ENCODE measurements at places on chromosomes 5 and 9.

- no peak for DNase-seq
Measured at GRCh38 chr9:20331095-20331685, 291.1 kb downstream of the MLLT3 start.

DNA sequence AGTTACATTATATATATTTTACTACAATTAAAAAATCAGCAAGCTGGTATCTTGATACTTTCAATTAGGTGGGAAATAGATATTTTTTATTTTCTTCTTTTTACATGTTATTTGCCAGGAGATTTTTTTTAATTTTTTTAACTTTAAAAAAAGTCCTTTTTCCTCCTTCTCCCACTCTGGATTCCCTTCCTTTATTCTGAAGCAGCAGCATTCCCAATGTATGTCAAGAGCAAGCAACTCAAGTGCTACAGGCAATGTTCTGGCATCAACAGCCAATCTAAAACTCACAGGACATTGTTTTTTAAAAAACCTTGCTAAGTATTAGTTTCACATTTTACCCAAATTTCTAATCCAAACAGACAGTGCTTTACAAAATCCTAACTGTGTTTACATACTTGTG, 41.4 kb downstream of the GOLPH3 start:
- no peak for DNase-seq

DNA sequence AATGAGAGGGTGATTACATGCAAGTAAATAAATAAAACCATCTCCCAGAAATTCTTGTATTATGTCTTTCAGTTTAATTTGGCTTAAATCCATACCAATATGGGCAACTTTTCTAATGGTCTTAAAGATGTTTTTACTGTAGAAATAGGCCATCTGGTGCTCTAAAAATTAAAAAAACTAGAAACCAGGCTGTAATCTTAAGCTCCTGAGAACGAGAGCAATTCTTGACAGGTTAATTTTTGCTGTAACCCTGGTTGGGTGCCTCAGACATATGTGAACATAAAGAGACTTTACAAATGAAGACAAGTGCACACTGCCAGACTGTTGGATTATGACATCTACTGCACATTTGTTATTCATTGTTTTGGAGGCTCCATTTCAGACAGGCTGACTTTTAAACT, 246.8 kb upstream of the DAB2 start:
- no peak for DNase-seq

GRCh38 chr5:2995667-2996066, 244.2 kb upstream of the IRX2 start:
- DNase-seq = no peak

GRCh38 chr5:107469485-107470294, 201.0 kb downstream of the EFNA5 start:
- peak; percentile 92 for DNase-seq

DNA sequence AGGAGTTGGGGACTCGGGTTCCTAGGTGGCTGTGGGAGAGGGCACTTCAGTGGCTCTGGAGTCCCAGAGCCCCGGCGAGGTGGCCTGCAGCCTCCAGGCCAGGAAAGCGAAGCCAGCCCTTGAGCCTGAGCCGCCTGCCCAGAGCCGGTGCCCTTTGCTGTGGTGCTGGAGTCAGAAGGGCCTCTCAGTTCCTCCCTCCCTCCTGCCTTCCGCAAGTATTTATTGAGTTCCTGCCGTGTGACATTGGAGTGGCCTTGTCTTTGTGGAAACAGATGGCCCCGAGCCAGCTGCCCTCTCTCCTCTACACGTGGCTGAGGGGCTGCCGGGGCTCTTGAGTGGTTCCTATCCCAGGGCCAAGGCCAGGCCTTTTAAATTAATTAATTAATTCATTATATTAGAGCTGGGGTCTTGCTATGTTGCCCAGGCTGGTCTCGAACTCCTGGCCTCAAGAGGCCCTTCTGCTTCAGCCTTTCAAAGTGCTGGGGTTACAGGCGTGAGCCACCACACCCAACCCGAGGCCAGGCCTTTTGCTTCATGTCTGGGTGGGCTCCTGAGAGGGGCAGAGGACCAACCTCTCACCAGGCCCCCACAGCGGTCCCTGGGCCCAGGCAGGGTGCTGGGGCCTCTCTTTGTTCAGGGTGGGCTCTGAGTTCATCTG, 45.6 kb upstream of the IER5L start:
- DNase-seq = no peak

GRCh38 chr9:93950619-93951601, 4.2 kb downstream of the BARX1 start:
- peak; percentile 28 for DNase-seq

DNA sequence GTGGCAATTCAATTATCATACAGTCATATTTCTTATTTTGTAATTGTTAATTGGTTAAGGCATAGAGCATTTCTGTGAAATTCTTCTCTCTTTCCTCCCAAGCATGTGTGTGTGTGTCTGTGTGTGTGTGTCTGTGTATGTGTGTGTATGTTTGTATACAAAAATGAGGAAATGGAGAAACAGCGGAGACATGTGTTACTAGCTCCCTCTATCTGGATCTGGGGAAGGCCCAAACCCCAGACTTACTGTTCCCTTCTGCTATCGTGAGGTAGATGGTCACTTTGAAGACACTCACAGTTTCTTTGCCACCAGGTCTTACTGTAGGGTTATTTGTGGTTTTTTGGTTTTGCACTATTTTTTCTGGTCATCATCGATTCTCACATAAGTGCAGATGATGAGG, 11.4 kb upstream of the C5orf63 start:
- no peak for DNase-seq

DNA sequence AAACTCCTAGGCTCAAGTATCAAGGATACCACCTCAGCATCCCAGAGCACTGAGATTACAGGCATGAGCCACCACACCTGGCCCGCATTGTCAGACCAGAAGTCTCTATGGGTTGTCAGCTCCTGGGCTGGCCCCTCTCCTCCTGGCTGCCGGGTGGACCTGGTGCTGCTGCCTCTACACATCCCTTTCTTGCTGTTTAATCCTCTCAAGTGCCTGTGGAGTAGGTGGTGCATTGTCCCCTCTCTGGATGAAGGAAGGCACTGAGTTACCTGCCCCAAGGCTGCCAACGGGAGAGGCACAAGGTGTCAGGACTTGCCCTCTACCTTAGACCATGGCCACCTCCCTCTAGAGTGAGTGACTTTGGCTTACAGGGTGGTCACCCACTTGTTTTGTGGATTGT, 37.4 kb downstream of the PHF2 start:
- no peak for DNase-seq

DNA sequence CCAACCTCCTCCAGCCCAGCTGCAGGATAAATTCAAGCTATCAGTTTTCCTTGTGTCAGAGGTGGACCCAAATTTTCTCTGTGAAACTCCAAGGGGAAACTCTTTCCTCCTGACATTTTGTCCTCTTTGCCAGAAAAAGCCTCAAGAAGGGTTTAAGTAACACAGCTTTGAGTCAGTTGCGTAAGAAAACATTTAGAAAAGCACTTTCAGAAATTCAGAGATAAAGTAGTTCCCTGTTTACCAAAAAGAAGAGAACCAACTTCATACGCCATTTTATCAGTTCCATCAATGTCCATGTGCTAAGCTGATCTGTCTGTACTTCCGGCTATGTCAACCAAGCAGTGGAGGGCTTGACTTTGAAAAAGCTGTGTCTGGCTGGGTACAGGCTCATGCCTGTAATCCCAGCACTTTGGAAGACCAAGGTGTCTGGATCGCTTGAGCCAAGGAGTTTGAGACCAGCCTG, 19.9 kb upstream of the SUSD1 start:
- peak; percentile 25 for DNase-seq

DNA sequence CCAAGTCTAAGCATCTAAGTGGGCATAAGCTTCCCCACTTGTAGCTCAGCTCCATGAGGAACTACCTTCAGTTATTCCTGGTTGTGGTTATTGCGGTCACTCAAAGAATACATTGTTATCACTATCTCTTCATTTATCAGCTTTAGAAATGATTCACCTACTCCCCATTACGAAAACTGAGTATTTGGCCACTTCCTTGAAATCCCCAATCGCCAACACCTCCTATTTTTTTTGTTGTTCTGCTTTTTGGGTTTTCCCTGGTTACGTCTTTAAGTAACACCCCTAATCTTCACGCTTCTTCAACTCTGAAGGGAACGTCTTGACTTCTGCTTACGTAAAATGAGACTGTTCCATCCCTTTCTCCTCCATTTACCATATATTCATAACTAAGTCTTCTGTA, 20.7 kb downstream of the MAPK9 start:
- DNase-seq = no peak

DNA sequence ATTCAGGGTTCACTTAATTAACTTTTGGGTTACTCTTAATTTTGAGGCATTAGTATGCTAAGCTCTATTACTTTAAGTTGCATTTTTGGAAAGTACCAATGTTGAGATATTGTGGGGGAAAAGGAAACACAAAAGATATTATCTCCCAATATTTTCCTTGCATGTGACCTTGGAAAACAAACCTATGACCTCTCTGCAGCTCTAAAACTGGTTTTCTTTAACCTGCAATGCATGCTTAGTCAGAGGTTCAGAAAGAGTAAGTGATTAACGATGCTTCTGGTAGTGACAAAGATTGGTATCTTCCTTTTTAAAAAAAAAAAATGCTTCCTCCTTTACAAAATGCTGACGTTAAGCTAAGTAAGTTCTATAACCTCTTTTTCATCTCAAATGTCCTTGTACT, 44.9 kb upstream of the CDH18 start:
- peak; percentile 2 for DNase-seq

DNA sequence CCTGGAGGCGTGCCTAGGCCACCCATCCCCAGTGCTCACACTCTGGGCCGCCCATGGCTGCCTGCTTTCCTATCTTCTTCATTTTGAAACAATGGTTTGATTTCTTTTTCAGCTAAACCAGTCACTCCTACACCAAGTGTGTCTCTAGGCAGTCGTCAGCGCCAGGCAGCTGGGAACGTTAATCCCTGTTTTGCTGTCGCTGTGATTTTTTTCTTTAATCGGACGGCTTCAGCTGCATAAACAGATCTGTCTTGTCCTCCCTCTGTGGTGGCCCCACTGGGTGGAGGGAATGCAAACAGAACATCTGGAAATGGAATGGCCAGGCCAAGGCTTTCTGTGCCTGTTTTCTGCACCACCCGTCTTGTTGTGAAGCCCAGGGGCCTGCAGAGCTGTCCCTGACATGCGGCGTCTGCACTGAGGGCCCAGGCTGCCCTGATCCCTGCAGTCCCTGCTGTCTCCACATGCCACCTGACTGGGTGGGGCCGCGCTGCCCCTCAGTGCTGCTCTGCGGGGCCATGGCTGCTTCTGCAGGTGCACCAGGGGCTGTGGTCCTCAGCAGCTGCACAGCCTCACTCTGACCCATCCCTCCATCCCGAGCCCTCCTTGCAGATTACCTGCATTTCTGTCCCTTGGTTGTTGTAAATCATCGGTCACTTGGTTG, 51.5 kb downstream of the WNK2 start:
- no peak for DNase-seq

- peak; percentile 61 for DNase-seq
Measured at GRCh38 chr9:83920469-83920926, 734 bp downstream of the KIF27 start.

- peak; percentile 79 for DNase-seq
Measured at GRCh38 chr5:126384985-126385384, 38.2 kb upstream of the GRAMD2B start.

GRCh38 chr5:169164481-169164925, 136.4 kb downstream of the SLIT3 start:
- DNase-seq = peak; percentile 55

DNA sequence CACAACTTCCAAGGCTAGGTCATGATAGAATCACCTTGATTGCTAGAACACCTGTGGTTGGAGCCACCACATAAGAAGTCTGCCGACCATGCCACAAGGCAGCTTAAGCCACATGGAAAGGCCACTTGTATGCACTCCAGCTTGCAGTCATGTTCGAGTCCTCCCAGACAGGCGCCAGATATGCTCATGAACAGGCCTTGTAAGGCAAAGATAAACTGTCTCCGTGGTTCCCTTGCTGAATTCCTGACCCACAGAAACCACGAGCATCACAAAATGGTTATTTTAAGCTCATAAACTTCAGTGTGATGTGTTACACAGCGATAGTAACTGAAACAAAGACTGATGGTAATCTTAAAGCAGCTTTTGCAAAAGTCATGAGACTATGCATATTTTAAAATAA, 188.4 kb upstream of the DAPK1 start:
- no peak for DNase-seq

- peak; percentile 59 for DNase-seq
Measured at GRCh38 chr9:15606643-15607472, 54.0 kb downstream of the CCDC171 start.

- no peak for DNase-seq
Measured at GRCh38 chr5:77936365-77936693, 160.2 kb upstream of the TBCA start.

GRCh38 chr5:111530298-111530740, 18.0 kb upstream of the STARD4 start:
- peak; percentile 94 for DNase-seq

- peak; percentile 28 for DNase-seq
Measured at GRCh38 chr5:116738615-116739261, 164.1 kb upstream of the SEMA6A start.

- DNase-seq = no peak
Measured at GRCh38 chr5:167678481-167678880, 613.0 kb upstream of the WWC1 start.

DNA sequence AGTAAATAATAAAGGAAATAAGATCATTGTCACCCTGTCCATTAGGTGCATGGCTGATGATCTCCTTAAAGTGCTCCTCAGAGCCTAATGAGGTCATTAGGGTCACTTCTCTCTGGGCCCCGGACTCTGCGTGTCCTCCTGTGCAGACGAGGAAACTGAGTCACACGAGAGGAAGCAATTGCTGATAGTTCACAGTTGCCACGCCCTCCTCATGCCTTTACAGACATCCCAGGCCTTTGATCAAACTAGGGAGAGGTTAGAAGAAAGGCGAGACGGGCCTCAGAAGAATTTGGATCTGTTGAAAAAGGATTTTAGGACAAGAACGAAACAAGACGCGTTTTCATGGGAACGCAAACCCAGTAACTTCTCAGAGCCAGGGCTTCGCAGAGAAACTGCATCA, 32.0 kb upstream of the MSX2 start:
- no peak for DNase-seq

- DNase-seq = peak; percentile 40
Measured at GRCh38 chr5:179530069-179530998, 20.0 kb upstream of the RUFY1 start.

GRCh38 chr9:26371236-26371635, 521.4 kb downstream of the CAAP1 start:
- DNase-seq = no peak

- no peak for DNase-seq
Measured at GRCh38 chr9:86792136-86792535, 155.2 kb downstream of the GAS1 start.

GRCh38 chr5:119328753-119329602, 26.8 kb upstream of the TNFAIP8 start:
- peak; percentile 45 for DNase-seq

GRCh38 chr9:128078504-128079434, 10.7 kb downstream of the SLC25A25 start:
- DNase-seq = peak; percentile 51

DNA sequence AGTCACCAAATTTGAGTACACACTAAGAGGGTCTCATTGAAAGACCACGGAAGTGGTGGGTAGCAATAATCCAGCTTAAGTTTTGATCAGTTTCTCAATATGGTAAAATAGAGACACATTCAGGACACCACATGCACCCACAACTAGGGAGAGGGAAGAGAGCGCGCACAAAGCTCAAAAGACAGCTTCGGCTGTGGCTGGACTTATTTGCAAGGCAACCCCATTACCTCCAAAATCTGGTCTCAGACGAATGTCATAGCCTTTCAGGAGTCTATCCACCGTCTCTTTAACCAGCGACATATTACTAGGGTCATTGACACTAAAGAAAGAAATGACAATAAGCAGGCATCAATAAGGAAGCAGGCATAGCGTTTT, 443 bp downstream of the GABRB2 start:
- no peak for DNase-seq

GRCh38 chr9:133163504-133164172, at the start of gene GBGT1:
Gene GBGT1 (minus strand): TSS chr9:133163914. CDS start chr9:133162412, 1,502 bp downstream.
- peak; percentile 36 for DNase-seq

- DNase-seq = peak; percentile 95
Measured at GRCh38 chr5:174532455-174533453, 191.6 kb upstream of the MSX2 start.
